ENCODE measurements at places on chromosomes 12 and 14. TPM values are rescaled to one million over a fixed set of nuclear protein-coding genes. Genes with fewer than 3 reads are reported as not detected.

GPR132 gene
- total RNA-seq, result 46.9 TPM

RNASE7 gene
- total RNA-seq, result not detected

CLEC9A gene
- not detected for total RNA-seq

KRT2 gene
- total RNA-seq, result 0.24 TPM

TOMM20L gene
- not detected for total RNA-seq

OVCH1 gene
- not detected for total RNA-seq

PTPRR gene
- total RNA-seq, result not detected

SCN8A gene
- total RNA-seq, result 0.43 TPM

HOXC10 gene
- not detected for total RNA-seq

RNU4-1 gene
- 1,844 TPM for total RNA-seq

EPYC gene
- total RNA-seq, result not detected

PRR4 gene
- 1.5 TPM for total RNA-seq

LAG3 gene
- 4.0 TPM for total RNA-seq

KRT83 gene
- not detected for total RNA-seq

PSMA6 gene
- total RNA-seq, result 174 TPM

TAS2R43 gene
- total RNA-seq, result 0.53 TPM

ING4 gene
- total RNA-seq, result 45.8 TPM

EXOC3L4 gene
- not detected for total RNA-seq

MAP4K5 gene
- total RNA-seq, result 24.1 TPM

AKAP6 gene
- 0.77 TPM for total RNA-seq

MYH6 gene
- total RNA-seq, result not detected

GZMB gene
- total RNA-seq, result 62.7 TPM

GALNT16 gene
- not detected for total RNA-seq

MMP19 gene
- not detected for total RNA-seq

ASB2 gene
- 22.9 TPM for total RNA-seq

NPFF gene
- not detected for total RNA-seq

CFAP54 gene
- 0.29 TPM for total RNA-seq

SCNN1A gene
- total RNA-seq, result 0.88 TPM

TMEM233 gene
- not detected for total RNA-seq

PTGDR gene
- total RNA-seq, result 0.36 TPM

VRK1 gene
- 51.7 TPM for total RNA-seq

COL2A1 gene
- total RNA-seq, result not detected

C12orf50 gene
- total RNA-seq, result 0.10 TPM

PRPF40B gene
- 11.3 TPM for total RNA-seq

FZD10 gene
- total RNA-seq, result not detected

TGFB3 gene
- total RNA-seq, result 2.0 TPM

OR4K13 gene
- total RNA-seq, result not detected
